ENCODE measurements at places on chromosomes 6 and 20. TPM values are rescaled to one million over a fixed set of nuclear protein-coding genes. Genes with fewer than 3 reads are reported as not detected.

GLP1R gene
- not detected for total RNA-seq

PDYN gene
- not detected for total RNA-seq

GRCh38 chr20:44866703-44867335, 18.7 kb upstream of the YWHAB start:
- no peak for DNase-seq

DNA sequence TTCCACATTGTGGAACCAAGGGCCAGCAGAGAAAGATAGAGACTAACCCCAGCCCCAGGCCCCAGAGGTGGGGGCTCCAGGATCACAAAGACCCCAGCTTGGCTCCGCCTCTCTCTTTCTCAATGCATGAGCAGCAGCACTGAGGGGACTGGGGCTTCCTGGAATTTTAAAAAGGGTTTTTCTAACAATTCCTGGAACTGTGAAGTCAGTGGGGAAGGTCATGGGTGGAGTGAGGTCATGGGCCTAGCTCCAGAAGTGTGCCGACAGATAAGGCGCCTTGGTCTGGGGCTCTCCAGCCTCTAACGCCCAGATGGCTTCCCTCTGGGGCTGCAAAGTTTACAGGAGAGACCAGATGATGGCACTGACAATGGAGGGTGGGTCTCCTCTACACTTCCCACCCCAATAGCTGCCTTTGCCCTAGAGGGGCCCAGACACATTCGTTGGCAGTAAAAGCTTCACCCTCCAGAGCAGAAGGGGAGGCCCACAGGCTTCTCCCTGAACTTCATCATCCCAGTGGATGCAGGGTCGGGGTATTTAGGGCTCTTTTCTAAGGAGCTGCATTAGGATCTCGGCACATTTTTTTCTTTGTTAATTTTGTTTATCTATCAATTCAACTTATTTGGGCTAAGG, 46.9 kb upstream of the CD93 start:
- DNase-seq: no peak

- peak; percentile 66 for DNase-seq
Observed at GRCh38 chr20:25397821-25398220, 7.2 kb upstream of the ABHD12 start.

CFAP61 gene
- not detected for total RNA-seq

DNA sequence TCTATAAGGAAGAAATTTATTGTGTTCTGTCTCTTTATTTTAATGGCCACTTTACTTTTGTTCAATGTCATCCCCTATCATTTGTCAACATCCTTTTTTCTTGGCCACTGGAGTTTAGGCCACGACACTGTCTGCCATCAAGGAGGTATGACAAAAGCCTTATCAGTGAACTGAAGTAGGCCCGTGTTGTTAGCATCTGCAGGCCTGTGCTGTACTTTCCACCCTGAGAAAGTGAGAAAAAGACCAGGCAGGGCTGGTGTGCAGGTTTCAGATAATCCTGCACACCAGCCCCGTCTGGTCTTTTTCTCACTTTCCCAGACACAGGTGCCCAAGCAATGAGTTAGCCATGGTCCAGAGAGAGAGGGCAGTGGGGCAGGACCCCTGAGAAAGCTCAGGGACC, 57.6 kb downstream of the GOPC start:
- DNase-seq: no peak

Data from renal cortical epithelial cell (primary cell).